ENCODE measurements at places on chromosomes 12 and 14. TPM values are rescaled to one million over a fixed set of nuclear protein-coding genes. Genes with fewer than 3 reads are reported as not detected.

- DNase-seq, result no peak
- H3K27me3 ChIP-seq, result peaks cover 71% of the 10 kb centered on the region
- peak overlapping the region; percentile 44 for H3K4me3 ChIP-seq
- no peaks in the 10 kb centered on the region for H3K36me3 ChIP-seq
- H3K27ac ChIP-seq, result no peak overlapping the region
These were observed 616 bp downstream of the BCL11B start for GRCh38 chr14:99271221-99271941.

DNA sequence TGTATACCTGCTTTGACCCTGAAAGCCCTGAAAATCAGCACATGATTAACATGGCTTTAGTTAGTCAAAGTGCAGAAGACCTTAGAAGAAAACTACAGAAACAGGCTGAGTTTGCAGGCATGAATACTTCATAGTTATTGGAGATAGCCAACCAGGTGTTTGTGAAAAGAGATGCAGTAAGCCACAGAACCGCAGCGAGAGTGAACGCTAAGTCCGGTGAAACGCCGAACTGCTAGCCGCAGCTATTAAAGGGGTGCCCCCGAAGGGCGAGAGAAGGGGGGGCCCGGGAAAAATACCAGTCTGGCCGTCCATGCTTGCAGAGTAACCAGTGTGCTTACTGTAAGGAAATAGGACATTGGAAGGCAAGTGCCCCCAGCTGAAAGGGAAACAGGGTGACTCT, 784.0 kb upstream of the TMEM132C start:
- H3K4me3 ChIP-seq, result no peak overlapping the region
- DNase-seq, result no peak
- H3K27me3 ChIP-seq, result no peaks in the 10 kb centered on the region
- H3K4me1 ChIP-seq, result no peaks in the 10 kb centered on the region
- H3K27ac ChIP-seq, result no peak overlapping the region
- no peaks in the 10 kb centered on the region for H3K36me3 ChIP-seq

- no peak overlapping the region for H3K4me3 ChIP-seq
- peaks cover 14% of the 10 kb centered on the region for H3K4me1 ChIP-seq
- H3K36me3 ChIP-seq, result no peaks in the 10 kb centered on the region
- DNase-seq, result no peak
- no peaks in the 10 kb centered on the region for H3K27me3 ChIP-seq
These were observed 22.1 kb downstream of the ZBTB42 start for GRCh38 chr14:104822821-104823615.

Gene VRTN
- not detected for polyA plus RNA-seq

Gene PRIMA1
- 1.9 TPM for polyA plus RNA-seq

DNA sequence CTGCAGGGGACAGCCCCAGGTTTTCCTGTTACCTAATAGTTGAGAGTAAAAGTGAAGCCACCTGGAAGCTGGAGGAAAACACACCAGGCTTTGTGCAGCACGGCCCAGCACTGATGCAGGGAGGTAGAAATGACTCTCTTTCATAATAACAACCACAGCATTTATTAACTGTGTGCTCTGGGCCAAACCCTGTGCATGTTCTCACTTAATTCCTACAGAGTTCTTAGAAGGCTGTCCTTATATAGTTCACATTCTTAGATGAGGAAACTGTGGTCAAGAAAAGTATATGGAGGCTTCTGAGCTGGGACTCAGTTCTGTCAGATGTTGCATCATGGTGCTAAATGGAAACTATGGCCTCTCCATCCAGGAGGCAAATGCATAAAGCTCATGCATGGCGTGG, 100.0 kb downstream of the PAPOLA start:
- H3K27me3 ChIP-seq, result peaks cover 3% of the 10 kb centered on the region
- DNase-seq, result no peak
- no peaks in the 10 kb centered on the region for H3K36me3 ChIP-seq
- no peaks in the 10 kb centered on the region for H3K4me1 ChIP-seq

Gene PRB2
- not detected for polyA plus RNA-seq

DNA sequence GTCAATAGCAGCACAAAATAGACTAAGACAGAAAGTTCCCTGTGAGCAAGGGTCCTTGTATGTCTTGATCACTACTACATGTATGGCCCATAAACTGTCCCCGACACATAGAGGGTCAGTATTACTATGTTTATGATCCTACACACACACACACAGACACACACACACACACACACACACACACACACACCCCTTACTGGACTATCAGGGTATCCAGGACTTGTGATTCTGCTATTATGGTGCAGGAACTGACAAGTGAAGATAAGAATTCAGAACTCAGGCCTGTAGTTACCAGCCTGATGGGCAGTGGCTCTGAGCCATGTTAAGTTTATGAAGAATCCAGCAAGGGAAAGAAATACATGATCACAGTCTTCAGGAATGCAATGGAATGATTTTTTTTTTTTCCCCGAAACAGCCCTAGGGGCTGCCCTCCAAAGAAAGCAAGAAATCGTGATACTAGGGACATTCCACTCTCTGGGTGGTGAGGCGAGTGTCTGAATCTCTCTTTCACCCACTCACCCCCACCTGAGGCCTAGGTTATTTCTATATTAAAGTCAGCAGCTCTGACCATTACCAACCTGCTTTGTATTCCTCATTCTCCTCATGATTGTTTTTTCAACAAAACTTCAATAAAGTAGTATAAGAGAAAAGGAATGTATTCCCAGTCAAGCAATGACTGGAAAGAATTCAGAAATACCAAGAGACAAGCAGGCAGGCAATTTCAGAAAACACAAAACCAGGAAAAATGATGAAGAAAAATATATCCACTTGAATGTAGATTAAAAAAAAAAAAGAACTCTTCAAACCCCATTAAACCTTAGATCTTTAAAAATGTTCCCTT, 105.8 kb downstream of the AVPR1A start:
- no peaks in the 10 kb centered on the region for H3K36me3 ChIP-seq
- H3K27ac ChIP-seq, result no peak overlapping the region
- H3K4me1 ChIP-seq, result no peaks in the 10 kb centered on the region
- H3K27me3 ChIP-seq, result peaks cover 4% of the 10 kb centered on the region
- no peak overlapping the region for H3K4me3 ChIP-seq

DNA sequence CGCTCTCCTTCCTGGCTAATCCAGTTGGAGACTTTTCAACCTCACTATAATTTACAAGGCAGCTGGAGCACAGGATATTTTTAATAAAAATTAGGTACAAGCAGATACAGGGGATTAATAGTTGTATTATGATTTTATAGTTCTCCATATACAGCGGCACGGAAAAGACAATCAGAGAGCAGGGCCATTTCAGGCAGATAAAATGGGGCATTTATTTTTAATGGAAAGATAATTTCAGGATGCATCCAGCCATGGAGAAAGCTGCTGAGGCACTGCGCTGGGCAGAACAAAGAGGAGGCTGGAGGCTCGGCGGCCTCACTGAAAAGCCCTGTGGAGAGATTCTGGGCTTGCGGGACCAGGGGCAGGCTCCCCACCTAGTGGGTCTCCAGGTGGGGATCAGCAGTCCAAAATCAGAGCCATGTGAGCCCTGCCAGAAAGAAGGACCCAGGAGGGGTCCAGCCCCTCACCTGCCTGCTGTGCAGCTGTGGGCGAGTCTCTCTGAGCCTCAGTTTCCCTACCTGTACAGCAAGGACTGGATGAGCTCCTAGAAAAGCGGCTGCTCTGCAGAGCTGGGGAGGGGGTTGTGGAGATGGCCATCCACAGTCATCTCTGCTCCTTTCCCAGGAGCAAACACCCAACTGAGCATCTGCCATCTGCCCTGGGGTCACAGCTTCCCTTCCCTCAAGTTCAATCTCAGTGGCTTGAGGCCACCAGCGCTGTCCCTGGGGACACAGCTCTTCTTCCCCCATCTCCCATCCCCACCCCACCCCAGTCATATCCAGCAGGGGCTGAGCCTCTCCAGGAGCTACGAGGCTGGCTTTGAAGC, 23.9 kb upstream of the C14orf180 start:
- H3K27ac ChIP-seq, result no peak overlapping the region
- DNase-seq, result no peak
- no peaks in the 10 kb centered on the region for H3K27me3 ChIP-seq
- H3K4me3 ChIP-seq, result no peak overlapping the region
- H3K4me1 ChIP-seq, result no peaks in the 10 kb centered on the region
- H3K36me3 ChIP-seq, result no peaks in the 10 kb centered on the region

DNA sequence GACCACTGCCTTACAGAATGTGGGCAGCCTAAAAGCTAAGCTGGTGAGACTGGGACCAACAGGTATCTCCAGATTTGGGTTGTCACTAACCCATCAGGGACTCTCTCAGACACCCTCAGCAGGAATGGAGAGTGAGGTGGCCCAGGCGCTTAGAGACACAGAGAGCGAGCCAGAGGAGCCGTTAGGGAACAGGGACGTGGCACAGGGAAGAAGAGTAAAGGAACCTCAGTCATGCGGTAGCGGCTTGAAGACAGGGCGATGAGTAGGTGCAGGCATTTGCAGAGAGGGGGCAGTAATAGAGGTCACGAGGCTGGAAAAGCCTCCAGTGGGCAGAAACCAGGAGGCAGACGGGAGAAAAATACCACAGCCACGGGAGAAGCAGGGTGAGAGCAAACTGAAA, 158.0 kb upstream of the CCND2 start:
- no peak overlapping the region for H3K4me3 ChIP-seq
- DNase-seq, result no peak
- no peaks in the 10 kb centered on the region for H3K36me3 ChIP-seq
- H3K27ac ChIP-seq, result no peak overlapping the region

DNA sequence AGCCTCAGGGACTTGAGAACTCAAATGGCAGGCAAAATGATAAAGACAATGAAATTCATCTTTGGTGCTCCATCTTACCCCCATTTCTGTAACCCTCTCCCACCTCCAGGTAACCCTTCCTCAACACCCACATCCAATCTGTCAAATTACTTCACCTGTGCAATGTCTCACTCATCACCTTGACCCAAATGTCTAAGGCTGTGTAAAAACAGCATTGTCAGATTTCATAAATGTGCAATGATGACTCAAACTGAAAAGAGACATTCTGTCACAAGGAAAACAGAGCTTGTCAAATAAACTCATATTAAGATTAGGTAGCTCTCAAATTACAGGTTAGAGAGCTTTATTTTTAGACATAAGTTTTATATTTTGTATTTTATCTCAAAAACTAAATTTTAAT, 19.9 kb upstream of the COCH start:
- H3K4me1 ChIP-seq, result no peaks in the 10 kb centered on the region
- DNase-seq, result no peak
- H3K36me3 ChIP-seq, result no peaks in the 10 kb centered on the region
- H3K4me3 ChIP-seq, result no peak overlapping the region
- no peak overlapping the region for H3K27ac ChIP-seq

DNA sequence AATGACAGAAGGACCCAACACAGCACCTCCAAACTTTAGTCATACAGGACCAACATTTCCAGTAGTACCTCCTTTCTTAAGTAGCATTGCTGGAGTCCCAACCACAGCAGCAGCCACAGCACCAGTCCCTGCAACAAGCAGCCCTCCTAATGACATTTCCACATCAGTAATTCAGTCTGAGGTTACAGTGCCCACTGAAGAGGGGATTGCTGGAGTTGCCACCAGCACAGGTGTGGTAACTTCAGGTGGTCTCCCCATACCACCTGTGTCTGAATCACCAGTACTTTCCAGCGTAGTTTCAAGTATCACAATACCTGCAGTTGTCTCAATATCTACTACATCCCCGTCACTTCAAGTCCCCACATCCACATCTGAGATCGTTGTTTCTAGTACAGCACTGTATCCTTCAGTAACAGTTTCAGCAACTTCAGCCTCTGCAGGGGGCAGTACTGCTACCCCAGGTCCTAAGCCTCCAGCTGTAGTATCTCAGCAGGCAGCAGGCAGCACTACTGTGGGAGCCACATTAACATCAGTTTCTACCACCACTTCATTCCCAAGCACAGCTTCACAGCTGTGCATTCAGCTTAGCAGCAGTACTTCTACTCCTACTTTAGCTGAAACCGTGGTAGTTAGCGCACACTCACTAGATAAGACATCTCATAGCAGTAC, 64.6 kb downstream of the RAD52 start:
- H3K27ac ChIP-seq, result no peak overlapping the region
- no peaks in the 10 kb centered on the region for H3K4me1 ChIP-seq
- H3K27me3 ChIP-seq, result no peaks in the 10 kb centered on the region

DNA sequence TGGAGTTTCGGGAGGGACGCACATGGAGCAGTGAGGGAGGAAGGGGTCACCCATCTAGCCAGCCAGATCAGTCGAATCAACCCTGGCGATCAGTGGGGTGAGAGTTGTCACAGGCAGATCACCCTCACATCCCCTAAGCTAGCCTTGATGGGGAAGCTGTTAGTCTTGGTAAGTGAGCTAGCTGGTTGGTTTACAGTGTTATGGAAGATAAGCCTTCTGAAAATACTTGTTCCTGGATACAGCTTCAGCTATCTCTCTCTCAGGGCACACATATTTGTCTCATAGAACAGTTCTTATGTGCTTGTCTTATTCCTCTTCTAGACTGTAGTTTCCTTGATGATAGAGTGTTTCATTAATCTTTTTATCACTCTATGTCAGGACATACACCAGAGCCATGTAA, 26.2 kb upstream of the MANSC4 start:
- H3K36me3 ChIP-seq, result no peaks in the 10 kb centered on the region
- H3K4me3 ChIP-seq, result no peak overlapping the region
- H3K27ac ChIP-seq, result no peak overlapping the region
- no peaks in the 10 kb centered on the region for H3K4me1 ChIP-seq
- no peak for DNase-seq

DNA sequence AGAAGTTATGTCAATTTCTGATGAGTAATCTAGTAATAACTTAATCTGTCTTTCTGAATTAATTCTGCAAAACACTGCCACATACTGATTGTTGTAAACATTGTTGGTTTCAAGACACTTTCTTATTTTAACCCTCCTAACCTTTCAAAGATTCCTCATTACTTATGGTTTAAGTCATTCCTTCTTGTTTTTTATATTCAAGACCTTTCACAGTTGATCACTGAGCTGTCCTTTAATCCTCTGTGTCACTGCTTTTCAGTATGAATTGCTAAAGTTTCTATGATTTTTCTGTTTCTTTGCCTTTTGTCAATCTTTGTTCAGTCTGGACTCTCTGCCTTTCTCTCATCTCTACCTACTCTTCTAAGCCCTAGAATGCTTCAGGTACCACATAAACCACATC, 164.7 kb downstream of the RAD51B start:
- no peaks in the 10 kb centered on the region for H3K36me3 ChIP-seq
- DNase-seq, result no peak
- no peaks in the 10 kb centered on the region for H3K4me1 ChIP-seq
- no peak overlapping the region for H3K27ac ChIP-seq
- H3K4me3 ChIP-seq, result no peak overlapping the region

DNA sequence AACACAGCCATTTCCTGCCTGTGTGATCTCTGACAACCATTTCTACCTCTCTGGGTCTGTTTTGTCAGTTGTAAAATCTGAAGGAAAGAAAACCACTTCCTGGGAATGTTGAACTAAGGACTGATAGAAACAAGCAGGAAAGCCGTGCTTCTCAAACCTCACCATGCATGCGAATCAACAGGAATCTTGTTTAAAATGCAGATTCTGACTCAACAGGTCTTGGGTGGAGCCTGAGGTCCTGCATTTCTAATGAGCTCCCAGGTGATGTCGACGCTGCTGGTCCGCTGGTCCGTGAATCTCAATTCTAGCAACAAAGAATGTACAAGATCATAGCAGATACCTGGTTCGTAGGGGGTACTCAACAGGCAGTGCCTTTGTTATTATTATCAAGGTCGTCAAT, 38.0 kb upstream of the GPATCH2L start:
- H3K4me3 ChIP-seq, result no peak overlapping the region
- H3K27me3 ChIP-seq, result peaks cover 4% of the 10 kb centered on the region
- no peaks in the 10 kb centered on the region for H3K36me3 ChIP-seq
- H3K4me1 ChIP-seq, result no peaks in the 10 kb centered on the region
- no peak for DNase-seq

GRCh38 chr12:34303091-34303870, 281.0 kb downstream of the ALG10 start:
- H3K27ac ChIP-seq, result no peak overlapping the region
- H3K36me3 ChIP-seq, result no peaks in the 10 kb centered on the region
- no peak overlapping the region for H3K4me3 ChIP-seq

Gene TMEM52B
- 0.07 TPM for polyA plus RNA-seq

Data from adrenal gland (tissue), 19 donors.